Activated CD4-positive, CD25-positive, alpha-beta regulatory T cell (primary cell): ENCODE measurements at places on chromosomes 2 and 18.

- DNase-seq: no peak
Measured at GRCh38 chr2:122367646-122368010, 612.2 kb downstream of the TSN start.

GRCh38 chr2:149271575-149271974, 58.8 kb upstream of the LYPD6 start:
- no peak for DNase-seq

- no peak for DNase-seq
Measured at GRCh38 chr2:88897715-88898114, 206.2 kb downstream of the RPIA start.

DNA sequence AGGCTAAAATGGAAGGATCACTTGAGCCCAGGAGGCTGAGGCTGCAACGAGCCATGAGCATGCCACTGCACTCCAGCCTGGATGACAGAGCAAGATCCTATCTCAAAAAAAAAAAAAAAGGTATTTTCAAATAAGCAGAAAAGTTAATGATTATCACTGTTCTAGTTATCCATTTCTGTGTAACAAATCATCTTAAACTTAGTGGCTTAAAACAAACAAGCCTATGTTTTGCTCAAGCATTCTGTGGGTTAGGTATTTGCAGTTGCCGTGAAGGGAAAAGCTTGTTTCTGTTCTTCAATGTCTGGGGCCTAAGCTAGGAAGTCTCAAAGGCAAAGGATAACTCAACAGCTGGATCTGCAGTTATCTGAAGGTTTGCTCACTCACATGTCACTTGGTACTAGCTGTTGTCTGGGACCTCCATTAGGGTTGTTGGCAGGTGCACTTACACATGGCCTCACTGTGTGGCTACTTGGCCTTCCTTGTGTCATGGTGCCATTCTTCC, 14.1 kb downstream of the MFF start:
- DNase-seq: no peak

DNA sequence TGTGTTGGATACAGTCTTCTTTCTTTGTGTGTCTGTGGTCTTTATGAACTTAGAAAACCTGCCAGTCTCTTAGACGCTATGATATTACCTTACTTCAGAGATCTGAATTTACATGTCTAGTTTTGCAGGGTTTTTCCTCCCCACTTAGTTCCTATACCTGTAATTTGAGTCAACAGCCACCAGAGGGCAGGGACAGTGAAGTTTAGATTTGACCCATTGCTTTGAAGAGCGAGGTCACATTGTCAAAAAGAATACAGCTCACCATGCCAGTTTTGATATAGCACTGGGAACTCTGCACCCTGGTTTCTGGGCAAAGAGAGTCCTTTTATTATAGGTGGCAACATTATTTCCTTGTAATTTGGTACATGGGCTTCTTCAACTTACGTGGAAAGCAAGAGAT, 102.3 kb downstream of the MAPK4 start:
- DNase-seq: no peak

- no peak for DNase-seq
Measured at GRCh38 chr2:101689114-101689825, 8.2 kb upstream of the MAP4K4 start.
